ENCODE measurements at places on chromosomes 5 and 9.

DNA sequence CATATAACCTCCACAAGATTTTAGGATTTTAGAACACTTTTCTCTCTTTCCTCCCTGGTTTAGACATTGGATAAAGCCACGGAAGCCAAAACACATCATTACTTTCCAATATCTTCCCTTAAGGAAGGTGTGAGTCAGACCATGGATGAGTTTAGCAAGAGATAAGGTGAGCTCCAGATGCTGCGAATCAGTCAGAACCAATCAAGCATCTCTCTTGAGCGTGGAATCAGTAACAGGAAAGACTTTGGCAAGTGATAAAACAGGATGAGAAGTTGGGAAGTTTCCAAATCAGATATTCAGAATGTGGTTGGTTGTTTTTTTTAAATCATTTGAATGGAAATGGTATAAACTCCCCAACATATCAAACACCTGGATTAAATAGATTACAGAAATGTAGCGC, 397.8 kb downstream of the EFNA5 start:
- no peak for DNase-seq

GRCh38 chr9:136604823-136605525, 57.7 kb upstream of the EGFL7 start:
- DNase-seq = no peak

DNA sequence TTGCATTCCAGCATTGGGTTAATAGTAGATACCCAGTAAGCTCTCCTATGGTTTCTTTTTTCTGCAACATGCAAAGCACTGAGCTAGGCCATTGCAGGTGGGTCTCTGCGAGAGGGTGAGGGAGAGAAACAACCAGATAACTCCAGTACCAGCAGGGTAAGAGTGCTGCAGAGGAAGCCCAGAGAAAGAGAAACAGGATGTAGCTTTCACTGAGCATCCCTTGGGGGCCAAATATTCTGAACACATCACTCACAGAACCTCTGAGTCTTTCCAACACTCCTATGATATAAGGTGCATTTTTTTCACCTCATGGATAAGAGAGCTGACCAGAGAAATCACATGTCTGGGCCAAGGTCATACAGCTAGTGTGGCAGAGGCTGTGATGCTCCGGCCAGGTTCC, 76.7 kb downstream of the TRIM32 start:
- DNase-seq = no peak

- DNase-seq = peak; percentile 19
Observed at GRCh38 chr5:34957857-34958690, 28.7 kb downstream of the DNAJC21 start.

DNA sequence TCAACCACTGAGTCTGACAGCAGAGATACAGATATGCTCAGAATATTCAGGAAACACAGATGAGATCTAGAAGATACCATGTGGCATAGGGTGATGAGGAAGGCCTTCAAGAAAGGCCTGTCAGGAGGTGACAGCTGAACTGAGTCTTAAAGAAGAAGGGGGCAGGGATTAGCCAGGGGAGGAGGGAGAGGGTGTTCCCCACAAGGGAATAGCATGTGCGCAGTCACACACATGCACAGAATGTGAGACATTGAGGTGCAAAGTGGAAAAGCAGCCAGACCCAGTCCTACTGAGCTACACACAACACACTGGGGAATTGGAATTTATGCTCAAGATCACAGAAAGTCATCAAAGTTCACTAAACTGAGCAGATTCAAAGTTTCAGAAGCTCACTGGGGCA, 3.0 kb upstream of the SLC25A48 start:
- DNase-seq = no peak

DNA sequence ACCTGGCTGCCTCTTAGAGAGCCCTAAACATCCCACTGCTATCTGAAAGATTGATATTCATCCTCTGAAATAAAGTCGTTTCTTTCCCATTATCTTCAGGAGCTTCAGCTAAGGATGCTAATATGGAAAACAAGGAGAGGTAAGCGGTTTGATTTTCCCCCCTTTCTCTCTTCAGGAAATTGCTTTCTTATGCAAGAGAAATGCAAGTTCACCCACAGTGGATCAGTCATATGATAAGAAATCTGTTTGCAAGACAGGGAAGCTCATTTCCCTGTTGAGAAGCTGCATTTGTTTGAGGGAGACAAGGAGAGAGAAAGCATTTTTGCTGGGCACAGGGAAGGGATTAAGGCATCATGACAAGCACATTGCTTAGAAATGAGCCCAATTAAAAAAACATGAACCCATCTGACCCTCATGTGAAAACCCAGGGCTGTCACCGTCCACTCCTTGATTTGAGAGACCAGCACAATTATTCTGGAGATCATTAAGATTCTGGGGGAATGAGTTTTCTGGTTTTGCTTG, 53.7 kb upstream of the BOD1 start:
- DNase-seq = no peak

GRCh38 chr5:108122702-108123101, 259.2 kb downstream of the FBXL17 start:
- no peak for DNase-seq

DNA sequence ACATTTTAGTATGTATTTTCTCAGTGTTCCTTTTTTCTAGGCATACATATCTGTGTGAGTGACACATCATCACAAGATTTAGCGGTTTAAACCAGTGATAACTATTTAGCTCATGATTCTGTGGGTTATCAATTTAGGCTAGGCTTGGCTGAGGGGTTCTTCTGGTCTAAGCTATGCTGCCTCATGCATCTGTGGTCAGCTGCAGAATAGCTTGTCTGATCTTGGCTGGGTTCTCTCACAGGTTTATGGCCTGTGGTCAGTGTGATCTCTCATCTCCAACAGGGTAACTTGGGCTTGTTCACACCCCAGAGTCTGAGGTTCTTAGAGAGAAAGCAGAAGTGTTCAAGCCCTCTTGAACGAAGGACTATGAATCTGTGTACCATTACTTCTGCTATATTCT, 363.3 kb downstream of the KDM4C start:
- DNase-seq = no peak

GRCh38 chr9:95820074-95820473, 55.4 kb upstream of the ERCC6L2 start:
- DNase-seq = no peak

DNA sequence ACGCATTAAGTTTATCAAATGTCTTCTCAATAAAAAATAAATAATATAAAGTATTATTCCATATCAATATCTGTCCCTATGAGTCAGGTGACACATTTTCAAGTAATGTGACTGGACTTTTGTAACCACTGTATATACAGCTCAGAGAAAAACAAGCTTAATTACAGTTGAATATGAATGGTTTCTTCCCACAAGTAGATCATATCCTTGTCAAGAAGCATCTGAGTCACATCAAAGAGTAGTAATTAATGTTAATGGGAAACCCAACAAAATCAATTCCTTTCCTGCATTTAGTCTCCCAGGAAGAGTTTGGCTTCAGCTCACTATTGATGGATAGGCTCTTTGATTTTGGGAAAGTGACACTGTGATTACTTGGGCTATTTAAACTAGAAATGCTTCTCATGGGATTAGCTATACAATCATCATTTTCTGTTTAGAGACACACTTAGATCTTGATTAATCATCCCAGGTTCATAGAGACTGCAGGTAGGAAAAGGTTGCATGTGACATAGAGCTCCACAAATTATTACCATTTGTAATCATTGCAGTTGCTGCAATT, 292.9 kb downstream of the GABRG2 start:
- no peak for DNase-seq

DNA sequence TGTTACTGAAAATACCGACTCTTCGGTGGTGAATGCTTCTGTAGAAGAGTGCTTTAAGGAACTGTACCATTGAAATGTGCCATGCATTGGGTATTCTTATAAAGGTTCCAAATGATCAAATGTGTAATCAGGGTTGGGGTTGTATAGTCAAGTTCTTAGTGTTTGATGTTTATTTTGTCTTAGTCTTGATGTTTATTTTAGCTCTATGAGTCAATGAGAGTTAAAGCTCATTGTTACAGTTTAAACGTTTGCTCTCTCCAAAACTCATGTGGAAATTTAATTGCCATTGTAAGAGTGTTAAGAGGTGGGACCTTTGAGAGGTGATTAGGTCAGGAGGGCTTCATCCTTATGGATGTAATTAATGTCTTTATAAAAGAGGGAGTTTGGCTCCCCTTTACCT, 153.0 kb downstream of the FER start:
- no peak for DNase-seq

DNA sequence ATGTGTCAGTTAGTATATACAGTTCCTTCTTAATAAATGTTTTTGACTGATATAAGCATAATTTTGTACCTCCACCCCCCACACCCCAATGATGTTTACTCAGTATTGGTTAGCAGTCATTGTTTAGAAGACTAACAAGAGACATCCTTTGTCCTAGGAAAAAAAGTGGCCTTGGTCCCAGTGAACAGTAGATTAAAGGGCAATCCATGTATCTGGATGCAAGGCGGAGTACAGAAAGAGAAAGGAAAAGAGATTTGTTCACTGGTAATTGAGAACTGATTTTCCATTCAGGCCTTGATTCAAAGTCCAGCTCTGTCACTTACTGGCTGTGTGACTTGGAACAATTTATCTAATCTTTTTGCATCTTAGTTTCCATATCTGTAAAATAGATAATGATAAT, 4.6 kb downstream of the RALGPS1 start:
- no peak for DNase-seq

GRCh38 chr5:53355931-53356330, 124.5 kb upstream of the FST start:
- no peak for DNase-seq

DNA sequence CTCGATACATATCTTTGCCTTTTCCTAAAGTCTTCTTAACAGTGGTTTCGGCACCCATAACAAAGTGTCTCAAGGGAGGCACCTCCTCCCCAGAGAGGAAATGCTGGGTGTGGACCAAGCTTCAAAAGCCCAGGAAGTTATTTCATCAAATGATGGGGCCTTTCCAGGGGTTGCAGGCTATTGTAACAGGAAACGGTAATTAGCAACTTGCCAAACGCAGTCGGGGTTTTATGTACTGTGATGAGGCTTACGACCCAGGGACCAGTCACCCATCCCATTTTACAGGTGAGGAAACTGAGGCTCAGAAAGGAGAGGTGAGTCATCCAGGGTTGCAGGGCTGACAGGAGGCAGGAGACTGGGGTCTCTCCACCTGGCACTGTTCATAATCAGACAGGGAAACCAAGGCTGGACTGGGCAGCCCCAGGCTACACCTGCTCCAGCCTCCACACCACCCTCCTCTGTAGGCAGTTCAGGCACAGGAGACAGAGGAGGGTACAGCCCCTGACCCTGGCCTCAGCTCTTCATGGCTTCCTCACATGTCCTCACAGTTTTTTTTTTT, 30.0 kb upstream of the SUSD3 start:
- DNase-seq = peak; percentile 46

GRCh38 chr5:2179861-2180260, 297.1 kb upstream of the IRX4 start:
- no peak for DNase-seq

DNA sequence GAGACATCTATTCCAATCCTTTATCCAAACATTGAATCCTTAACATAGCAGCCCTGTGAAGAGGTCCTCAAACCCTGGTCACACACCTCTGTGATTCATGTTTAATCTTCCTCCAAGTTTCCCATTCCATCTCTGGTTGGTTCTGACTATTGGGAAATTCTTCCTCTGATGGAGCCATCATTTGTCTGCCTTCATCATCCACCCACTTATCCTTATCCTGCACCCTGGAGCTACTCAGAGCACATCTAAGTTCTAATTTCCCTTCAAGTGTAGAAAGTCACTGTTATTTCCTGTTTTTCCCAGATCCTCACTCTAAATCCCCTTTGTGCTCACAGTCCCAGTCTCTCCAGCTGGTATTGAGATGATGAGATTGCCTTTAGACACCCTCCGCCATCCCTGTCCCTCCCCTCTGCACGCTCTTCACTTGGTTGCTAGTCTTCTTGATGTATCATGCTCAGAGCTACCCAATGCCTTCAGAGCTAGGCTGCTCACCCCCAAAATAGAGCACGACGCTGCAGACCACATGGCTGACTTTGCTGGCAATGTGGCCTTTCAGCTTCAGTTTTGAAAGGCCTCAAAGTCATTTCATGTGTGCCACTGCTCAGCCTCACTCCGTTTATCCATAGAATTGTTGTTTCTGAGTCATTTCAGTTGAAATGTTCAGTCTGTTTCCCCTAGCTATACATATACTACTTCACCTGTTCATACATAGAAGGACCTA, 154.3 kb downstream of the PALM2AKAP2 start:
- peak; percentile 50 for DNase-seq

DNA sequence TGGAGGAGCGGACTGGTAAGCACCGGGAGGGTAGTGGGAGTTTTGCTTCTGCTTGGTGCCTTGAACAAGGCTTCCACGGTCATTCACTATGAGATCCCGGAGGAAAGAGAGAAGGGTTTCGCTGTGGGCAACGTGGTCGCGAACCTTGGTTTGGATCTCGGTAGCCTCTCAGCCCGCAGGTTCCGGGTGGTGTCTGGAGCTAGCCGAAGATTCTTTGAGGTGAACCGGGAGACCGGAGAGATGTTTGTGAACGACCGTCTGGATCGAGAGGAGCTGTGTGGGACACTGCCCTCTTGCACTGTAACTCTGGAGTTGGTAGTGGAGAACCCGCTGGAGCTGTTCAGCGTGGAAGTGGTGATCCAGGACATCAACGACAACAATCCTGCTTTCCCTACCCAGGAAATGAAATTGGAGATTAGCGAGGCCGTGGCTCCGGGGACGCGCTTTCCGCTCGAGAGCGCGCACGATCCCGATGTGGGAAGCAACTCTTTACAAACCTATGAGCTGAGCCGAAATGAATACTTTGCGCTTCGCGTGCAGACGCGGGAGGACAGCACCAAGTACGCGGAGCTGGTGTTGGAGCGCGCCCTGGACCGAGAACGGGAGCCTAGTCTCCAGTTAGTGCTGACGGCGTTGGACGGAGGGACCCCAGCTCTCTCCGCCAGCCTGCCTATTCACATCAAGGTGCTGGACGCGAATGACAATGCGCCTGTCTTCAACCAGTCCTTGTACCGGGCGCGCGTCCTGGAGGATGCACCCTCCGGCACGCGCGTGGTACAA, 556 bp downstream of the PCDHGC3 start:
- no peak for DNase-seq

DNA sequence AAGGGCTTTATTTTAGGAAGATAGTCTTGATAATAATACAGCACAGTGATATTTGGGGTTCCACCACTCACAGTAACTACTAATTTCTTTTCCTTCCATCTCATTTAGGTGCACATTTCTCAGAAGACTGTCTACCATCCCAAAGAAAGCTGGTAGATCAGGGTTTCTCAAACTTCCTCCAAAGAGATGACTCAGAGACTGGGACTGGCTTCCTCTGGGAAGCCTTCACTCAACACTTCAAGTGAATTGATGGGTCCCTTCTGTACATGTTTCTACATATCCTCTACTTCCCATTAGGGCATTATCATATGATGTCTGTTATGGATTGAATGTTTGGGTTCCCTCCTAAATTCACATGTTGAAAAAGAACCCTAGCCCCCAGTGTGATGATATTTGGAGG, 138.5 kb downstream of the SPOCK1 start:
- DNase-seq = no peak

DNA sequence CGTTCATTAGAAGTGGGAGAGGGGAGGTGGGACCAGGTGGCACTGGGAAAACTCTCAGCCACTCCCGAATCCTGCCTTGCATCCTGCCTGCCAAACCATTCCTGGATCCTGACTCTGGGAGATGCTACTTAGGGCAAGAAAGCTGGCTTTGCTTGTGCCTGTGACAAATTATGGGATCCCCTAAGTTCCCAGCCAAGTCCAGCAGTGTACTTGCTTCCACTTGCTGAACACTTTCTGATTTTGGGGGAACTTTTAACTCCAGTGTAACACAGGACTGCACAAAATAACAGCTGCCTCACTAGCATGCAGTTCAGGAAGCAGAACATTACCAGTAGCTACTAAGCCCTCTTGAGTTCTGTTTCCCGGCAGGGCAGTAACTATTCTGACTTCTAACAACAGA, 12.5 kb upstream of the NKX2-5 start:
- no peak for DNase-seq

GRCh38 chr5:90294604-90295003, 115.0 kb downstream of the CETN3 start:
- no peak for DNase-seq
